ENCODE measurements at places on chromosomes 6 and 20. TPM values are rescaled to one million over a fixed set of nuclear protein-coding genes. Genes with fewer than 3 reads are reported as not detected.
A peak's percentile ranks its signal among the peaks of the same experiment; 100 is the strongest.

SEL1L2 gene
- 7.4 TPM for total RNA-seq

C2 gene
- 10.2 TPM for total RNA-seq

PLN gene
- 2.9 TPM for total RNA-seq

IL17F gene
- total RNA-seq, result not detected

FILIP1 gene
- total RNA-seq, result 2.9 TPM

MEP1A gene
- total RNA-seq, result 1.3 TPM

BANF2 gene
- not detected for total RNA-seq

PRSS16 gene
- total RNA-seq, result 0.80 TPM

GRCh38 chr6:16270178-16270794, 31.9 kb downstream of the GMPR start:
- no peaks in the 10 kb centered on the region for H3K36me3 ChIP-seq
- DNase-seq, result no peak
- H3K4me3 ChIP-seq, result no peak overlapping the region
- no peaks in the 10 kb centered on the region for H3K4me1 ChIP-seq

DNA sequence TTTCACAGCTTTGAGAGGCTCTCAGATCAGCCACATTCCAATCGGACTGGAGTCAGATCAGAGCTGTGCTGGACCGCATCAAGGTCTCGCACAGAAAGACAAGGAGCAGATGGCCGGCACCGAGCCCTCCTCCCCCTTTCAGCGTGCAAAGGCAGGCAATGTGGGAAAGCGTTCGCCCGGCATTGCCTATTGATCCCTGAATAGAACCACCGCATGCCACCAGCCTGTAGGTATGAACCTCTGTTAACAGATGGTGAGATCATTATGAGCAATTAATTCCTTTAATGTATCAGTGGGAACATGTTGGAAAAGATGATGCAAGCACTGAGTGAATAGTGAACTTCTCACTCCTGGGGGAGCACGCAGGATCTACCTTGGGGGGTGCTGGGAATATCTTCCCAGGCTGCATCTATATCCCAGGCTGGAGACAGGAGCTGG, 117.5 kb upstream of the ID4 start:
- no peaks in the 10 kb centered on the region for H3K36me3 ChIP-seq
- H3K4me1 ChIP-seq, result no peaks in the 10 kb centered on the region
- no peak overlapping the region for H3K27ac ChIP-seq
- DNase-seq, result no peak
- no peaks in the 10 kb centered on the region for H3K27me3 ChIP-seq
- H3K4me3 ChIP-seq, result no peak overlapping the region

DNA sequence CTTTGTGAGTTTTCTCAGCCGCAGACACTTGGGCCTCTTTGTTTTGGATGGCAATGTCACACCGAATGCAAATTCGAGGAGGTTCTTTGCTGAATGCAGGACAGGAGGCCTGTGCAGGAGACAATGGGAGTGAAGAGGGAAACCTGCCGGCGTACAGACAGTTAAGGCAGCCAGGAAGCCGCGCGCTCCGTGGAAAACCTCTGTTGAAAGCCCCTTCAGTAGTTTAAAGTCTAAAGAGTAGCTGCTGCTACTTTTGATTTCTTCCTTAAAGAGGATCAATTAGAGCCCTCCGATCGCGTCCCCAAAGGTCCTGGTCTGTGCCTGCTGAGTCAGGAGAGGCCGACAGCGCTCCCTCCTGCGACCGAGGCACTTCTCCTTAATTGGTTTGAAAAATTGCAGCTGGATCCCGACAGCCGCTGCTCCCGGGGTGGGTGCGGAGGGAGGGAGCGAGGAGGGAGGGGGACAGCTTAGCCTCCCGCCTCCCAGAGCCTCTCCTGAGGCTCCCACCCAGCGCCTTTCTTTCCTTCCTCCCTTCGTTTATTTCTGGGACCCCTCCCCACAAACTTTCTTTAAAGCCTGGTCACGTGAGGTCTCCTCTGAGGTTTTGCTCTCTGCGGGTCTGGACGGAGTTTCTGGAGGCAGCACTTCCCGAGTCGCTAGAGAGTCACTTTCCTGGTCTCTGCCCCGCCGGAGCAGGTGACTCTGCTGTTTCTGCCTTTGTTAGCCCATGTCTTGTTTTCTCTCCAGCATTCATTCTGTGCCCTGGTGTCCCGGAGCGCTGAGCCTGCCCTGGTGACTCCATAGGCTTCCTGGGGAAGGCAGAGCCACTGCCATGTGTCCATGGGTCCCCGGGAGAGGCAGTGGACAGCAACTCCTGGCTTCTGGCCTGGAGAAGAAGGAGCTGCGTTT, 22.3 kb upstream of the RPP40 start:
- H3K36me3 ChIP-seq, result no peaks in the 10 kb centered on the region
- no peaks in the 10 kb centered on the region for H3K27me3 ChIP-seq
- H3K4me1 ChIP-seq, result no peaks in the 10 kb centered on the region
- H3K4me3 ChIP-seq, result peak overlapping the region; percentile 63
- peak; percentile 46 for DNase-seq

- H3K27me3 ChIP-seq, result no peaks in the 10 kb centered on the region
- H3K27ac ChIP-seq, result peak overlapping the region; percentile 96
- H3K4me3 ChIP-seq, result peak overlapping the region; percentile 2
- no peak for DNase-seq
Observed at GRCh38 chr20:63686492-63687321, 9.7 kb upstream of the TNFRSF6B start.

DNA sequence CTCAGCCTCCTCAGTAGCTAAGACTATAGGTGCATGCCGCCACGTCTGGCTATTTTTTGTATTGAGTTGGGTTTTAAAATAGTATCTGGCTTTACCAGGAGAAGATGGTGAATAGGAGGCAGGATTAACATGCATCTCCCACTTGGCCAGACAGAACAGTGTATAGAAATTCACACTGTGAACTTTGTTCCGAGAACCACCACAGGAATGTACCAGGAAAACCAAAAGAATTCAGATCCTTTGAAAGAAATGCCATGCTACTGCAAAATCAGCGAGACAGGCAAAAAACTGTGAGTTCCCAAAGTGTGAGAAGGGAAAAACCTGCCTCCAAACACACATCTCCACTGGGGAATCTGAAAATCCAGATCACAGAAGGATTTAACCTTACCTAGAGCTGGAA, 327.6 kb downstream of the NKAIN2 start:
- no peaks in the 10 kb centered on the region for H3K4me1 ChIP-seq
- H3K4me3 ChIP-seq, result no peak overlapping the region
- H3K27ac ChIP-seq, result no peak overlapping the region
- H3K27me3 ChIP-seq, result no peaks in the 10 kb centered on the region

GRCh38 chr6:45722876-45723275, 292.8 kb downstream of the CLIC5 start:
- no peak for DNase-seq
- H3K4me1 ChIP-seq, result no peaks in the 10 kb centered on the region
- H3K27me3 ChIP-seq, result no peaks in the 10 kb centered on the region
- no peaks in the 10 kb centered on the region for H3K36me3 ChIP-seq
- H3K4me3 ChIP-seq, result no peak overlapping the region

GRCh38 chr6:40727271-40727670, 140.1 kb upstream of the LRFN2 start:
- DNase-seq, result no peak
- H3K4me3 ChIP-seq, result no peak overlapping the region
- no peaks in the 10 kb centered on the region for H3K27me3 ChIP-seq
- no peaks in the 10 kb centered on the region for H3K36me3 ChIP-seq
- H3K4me1 ChIP-seq, result no peaks in the 10 kb centered on the region

GRCh38 chr6:163554663-163555062, 140.1 kb downstream of the QKI start:
- H3K27me3 ChIP-seq, result no peaks in the 10 kb centered on the region
- no peaks in the 10 kb centered on the region for H3K4me1 ChIP-seq
- no peak overlapping the region for H3K4me3 ChIP-seq

GRCh38 chr6:41437604-41438003, 102.2 kb downstream of the NCR2 start:
- H3K27ac ChIP-seq, result no peak overlapping the region
- no peak for DNase-seq
- no peaks in the 10 kb centered on the region for H3K4me1 ChIP-seq

DNA sequence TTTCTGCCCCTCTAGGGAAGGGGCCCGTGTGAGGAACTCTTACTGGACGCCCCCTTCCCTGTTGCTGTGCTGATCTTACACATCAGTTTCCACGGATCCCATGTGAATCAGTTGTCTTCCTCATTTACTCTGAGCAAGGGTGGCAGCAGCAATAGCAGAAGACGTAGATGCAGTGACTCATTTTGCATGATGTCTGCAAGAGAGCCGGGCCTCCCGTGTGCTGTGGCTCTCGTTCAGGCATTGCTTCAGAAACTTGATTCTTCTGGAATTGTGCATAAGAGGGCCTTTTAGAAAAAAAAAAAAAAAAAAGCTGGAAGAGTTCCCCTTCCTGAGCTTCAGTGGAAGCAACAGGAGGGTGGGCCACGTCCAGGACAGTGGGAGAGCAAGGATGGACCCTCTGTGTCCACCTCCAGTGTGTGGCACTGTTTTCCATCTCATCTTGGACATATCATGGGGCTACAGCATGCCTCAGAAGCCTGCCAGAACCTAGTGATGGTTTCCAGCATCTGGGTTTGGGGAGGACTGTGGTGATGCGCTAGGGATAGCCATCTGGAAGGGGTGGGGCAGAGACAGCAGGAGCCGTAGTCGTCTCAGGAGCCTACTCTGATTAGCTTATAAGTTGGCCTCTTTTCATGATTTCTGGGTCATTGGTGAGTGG, 62.1 kb downstream of the FOXO3 start:
- peak overlapping the region; percentile 74 for H3K27ac ChIP-seq
- no peak for DNase-seq
- H3K27me3 ChIP-seq, result no peaks in the 10 kb centered on the region
- H3K4me3 ChIP-seq, result no peak overlapping the region

GRCh38 chr6:14194976-14195375, 77.4 kb downstream of the CD83 start:
- no peaks in the 10 kb centered on the region for H3K27me3 ChIP-seq
- no peak overlapping the region for H3K4me3 ChIP-seq
- H3K36me3 ChIP-seq, result no peaks in the 10 kb centered on the region
- DNase-seq, result no peak
- no peak overlapping the region for H3K27ac ChIP-seq

DNA sequence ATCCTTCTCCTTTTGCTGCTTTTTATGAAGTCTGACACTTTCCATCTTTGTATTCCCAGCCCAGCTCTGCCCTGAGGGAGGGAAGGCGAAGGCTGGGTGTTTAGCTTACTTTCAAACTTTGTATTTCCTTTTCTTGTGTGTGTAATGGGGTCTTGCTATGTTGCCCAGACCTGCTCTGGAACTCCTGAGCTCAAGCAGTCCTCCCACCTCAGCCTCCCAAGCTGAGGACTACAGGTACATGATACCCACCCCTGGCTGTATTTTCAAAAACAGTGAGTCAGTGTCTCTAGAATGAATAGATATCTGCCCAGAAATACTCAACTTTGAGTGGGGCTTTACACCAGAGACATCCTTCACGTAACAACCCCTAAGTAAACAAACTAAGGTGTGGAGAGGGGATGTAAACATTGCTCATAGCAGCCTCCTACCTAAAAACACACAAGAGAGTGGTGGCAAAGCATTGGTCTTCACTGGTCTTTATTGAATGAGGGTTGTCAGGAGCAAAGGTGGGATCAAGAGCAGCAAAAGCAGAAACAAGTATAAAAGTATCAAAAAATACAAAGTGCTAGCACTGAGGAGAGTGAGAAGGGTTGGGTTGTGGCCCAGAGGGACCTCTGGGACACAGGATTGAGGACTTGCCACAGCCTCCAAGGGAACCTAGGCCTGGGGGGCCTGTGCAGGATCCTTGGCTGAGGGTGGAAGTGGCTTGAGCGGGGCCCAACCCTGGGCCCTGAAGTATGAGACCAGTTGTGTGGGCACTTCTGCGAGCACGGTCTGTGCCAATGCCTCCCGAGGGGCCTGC, 10.2 kb downstream of the SPAG4 start:
- no peak overlapping the region for H3K27ac ChIP-seq
- peaks cover 9% of the 10 kb centered on the region for H3K36me3 ChIP-seq
- no peaks in the 10 kb centered on the region for H3K4me1 ChIP-seq
- H3K27me3 ChIP-seq, result no peaks in the 10 kb centered on the region
- H3K4me3 ChIP-seq, result no peak overlapping the region

DNA sequence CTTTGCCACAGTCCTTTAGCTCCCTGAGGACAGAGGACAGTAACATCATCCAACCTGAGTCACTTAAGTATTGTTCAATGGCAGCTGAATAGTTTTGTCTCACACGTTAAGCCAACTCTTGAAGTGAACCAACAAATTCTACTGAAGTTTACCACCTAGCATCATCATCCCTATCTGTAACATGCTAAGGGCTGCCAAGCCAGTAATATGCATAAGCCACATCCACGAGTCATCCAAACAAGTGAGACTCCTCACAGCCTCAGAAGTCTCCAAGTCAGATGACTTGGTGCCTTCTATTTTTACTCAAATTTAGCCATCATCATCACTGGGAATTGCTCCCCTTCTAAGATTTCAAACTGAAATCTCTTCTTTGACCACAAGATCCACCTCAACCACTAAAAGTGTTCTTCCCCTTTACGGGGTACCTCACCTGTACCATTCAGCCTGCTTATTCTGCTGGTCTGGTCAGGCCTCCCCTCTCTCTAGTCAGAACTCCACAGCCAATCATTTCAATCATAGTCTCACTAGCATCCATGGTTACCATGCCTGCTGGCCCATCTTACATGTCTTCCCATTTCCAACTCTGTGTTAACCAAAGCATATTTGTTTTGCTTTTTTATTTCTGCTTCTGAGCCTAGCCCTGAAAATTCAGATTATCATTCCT, 73.7 kb downstream of the DTNBP1 start:
- H3K4me1 ChIP-seq, result no peaks in the 10 kb centered on the region
- H3K36me3 ChIP-seq, result no peaks in the 10 kb centered on the region
- no peak overlapping the region for H3K4me3 ChIP-seq
- no peak overlapping the region for H3K27ac ChIP-seq
- no peak for DNase-seq
- H3K27me3 ChIP-seq, result no peaks in the 10 kb centered on the region

DNA sequence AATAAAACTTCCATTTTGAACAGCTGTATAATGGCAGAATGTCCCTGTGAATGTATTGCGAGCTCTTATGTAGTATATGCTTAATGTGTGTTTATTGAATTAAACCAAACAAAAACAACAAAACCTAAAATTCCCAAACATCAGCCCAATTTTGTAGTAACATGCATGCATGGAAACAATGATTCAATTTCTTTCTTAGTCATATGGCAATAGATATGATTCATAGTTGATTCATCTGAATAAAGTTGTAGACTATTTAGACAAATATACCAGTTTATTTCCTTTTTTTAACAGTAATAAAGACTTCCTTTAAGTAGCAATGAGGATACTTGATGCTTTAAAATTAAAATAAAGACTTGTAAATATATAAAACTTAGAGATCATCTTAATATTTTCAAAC, 670.6 kb downstream of the CD109 start:
- no peaks in the 10 kb centered on the region for H3K36me3 ChIP-seq
- no peak overlapping the region for H3K4me3 ChIP-seq
- no peaks in the 10 kb centered on the region for H3K27me3 ChIP-seq
- H3K4me1 ChIP-seq, result no peaks in the 10 kb centered on the region
- no peak for DNase-seq
